ENCODE measurements at places on chromosomes 11 and 22.

GRCh38 chr11:29336727-29337575, 679.9 kb downstream of the KCNA4 start:
- DNase-seq, result peak; percentile 55

DNA sequence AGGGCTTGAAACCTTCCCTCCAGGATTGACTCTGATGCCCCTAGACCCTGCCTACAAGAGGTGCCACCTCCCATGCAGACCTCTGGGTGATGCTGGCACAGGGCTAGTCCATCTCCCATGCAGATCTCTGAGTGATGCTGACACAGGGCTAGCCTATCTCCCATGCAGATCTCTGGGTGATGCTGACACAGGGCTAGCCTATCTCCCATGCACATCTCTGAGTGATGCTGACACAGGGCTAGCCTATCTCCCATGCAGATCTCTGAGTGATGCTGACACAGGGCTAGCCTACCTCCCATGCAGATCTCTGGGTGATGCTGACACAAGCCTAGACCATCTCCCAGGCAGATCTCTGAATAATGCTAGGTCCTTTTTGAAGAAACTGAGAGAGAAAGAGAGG, 321.7 kb downstream of the NTM start:
- no peak for DNase-seq

DNA sequence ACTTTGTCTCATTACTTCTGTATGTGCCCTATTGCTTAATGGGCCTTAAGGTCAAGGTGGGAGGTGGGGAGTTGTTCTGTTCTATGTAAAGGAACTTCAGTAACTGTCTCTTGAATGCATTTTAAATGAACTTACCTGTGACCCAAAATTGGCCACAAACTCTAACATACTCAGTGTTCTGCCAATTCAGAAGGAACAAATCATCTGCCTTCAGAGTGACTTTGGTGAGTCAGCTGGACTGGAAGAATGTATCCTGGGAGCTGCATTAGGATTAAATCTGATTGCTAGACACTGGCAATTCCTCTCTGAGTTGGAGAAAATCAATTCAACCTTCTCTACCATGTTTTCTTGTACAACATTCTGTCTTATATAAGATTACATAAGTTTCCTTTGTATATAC, 1104.8 kb downstream of the DLG2 start:
- DNase-seq, result no peak

DNA sequence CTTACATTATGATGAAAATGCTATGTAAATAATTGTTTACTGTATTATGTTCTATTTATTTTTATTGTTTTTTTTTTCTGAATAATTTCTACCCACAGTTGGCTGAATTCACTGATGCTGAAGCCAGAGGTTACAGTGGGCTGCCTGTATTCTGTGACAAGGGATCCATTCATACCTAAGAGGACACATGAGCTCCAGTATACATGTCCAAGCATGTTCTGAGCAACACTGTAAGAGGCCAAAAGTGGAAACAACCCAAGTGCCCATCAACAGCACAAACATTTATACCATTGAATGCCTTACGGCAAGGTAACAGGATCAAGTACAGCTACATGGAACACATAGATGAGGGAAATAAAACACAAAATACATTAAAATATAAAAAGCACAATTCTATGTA, 1.4 kb upstream of the SRSF8 start:
- DNase-seq, result no peak

DNA sequence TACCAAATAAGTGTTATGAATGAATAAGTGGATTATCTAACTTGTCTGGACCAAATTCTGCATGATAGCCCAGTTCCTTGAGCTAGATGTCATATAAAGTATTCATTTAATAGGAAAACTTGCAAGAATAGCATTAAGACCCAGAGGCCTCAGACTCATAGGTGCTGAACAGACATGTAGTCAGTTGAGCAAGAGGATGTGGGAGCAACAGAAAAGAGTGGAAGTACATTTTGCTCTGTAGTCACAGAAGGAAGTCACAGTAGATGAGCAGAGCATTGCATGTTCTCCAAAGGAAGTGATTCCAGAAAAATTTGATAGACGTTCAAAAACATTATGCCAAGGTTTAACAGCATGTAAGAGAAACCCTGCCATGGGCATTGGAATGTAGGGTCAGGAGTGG, 9.5 kb downstream of the HOATZ start:
- DNase-seq, result no peak

DNA sequence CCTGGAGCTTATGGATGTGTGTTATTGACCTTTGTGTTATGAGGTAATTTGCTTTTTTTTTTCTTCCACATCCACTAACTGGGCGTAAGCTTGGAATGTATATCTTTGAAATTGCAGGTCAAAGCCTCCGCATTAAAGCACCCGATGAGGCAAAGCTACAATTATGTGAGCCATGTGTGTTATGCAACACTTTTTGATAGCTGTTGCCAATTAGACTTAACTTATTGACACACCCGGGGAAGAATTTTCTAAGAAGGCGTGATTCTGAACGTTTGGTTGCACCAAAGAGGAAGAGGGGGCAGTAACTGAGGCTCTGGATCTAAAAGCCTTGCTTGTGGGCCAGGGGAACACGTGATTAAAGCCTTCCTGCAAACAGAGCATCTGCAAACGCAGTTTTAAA, 610 bp upstream of the TEX12 start:
- peak; percentile 14 for DNase-seq

DNA sequence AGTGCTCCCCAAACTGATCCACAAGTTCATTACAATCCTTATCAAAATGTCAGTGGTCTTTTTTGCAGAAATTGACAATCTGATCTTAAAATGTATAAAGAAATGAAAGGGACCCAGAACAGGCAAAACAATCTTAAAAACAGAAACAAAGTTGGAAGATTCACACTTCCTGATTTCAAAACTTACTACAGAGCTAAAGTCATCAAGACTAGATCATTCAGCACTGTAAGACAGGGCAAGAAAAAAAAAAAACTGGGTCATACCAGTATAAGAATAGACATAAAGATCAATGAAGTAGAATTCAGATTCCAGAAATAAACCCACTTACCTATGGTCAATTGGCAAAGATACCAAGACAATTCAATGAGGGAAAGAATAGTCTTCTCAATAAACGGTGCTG, 4.5 kb upstream of the STK33 start:
- no peak for DNase-seq

GRCh38 chr11:128582496-128583366, 4.6 kb downstream of the ETS1 start:
- peak; percentile 89 for DNase-seq

DNA sequence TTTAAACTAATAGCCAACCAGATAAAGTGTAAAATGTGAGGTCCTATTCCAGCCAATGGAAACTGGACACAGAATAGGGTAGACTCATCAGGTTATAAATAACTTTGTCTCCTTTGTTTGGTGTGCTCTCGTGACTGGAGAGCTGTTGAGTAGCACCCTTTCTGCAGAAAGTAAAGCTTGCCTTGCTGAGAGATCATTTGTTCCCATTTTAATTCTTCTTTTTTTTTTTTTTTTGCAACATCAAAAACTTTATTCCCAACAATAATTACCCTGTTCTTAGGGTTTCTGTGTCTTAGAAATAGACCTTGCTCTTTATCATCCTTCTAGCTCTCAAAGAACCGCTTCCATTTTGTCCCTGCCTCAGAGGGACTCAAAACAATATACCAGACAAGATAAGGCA, 220.4 kb downstream of the FAM76B start:
- no peak for DNase-seq

DNA sequence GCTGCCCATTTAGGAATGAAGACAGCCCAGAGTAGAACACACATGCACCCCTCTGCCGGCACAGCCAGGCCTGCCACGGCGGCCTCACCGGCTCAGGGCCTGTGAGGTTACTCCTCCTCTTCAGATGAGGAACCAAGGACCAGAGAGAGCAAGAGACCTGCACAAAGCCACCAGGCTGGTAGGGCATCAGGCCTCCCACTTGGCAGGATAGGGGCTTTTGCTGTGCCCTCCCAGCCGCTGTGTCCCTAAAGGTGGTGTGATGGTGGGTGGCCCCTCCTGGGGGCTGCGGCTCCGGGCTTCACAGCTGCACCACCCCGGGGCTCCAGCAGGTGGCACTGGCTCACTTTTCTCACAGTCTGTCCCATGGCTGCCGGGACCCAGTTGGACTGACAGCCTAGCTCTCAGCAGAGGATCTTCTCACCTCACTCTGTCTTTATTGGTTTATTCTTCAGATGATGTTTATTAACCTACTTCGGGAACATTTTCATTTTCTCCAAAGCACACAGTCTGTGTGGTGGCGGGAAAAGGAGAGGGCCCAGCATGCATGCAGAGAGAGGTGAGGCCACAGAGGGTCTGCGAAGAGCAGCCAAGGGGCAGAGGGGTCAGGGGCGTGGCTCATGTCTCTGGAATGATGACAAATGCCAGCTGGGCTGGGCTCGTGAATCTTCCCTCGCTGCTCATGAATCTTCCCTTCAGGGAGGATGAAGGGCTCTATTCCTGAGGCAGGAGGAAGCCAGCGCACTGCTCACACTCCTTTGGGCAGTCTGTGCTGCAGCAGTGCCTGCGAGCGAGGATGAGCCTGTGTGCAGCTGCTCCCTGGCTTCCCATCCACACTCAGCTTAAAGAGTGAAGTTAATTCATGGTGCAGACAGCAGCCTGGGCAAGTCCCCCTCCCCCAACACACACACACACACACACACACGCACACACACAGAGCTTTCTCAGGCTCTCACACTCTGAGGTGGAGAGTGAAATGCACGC, 101.1 kb upstream of the PITPNB start:
- DNase-seq, result peak; percentile 77

- peak; percentile 93 for DNase-seq
Measured at GRCh38 chr11:210122-210802, 2.8 kb downstream of the RIC8A start.

GRCh38 chr11:68351450-68352275, 39.3 kb downstream of the LRP5 start:
- DNase-seq, result no peak

GRCh38 chr22:17637490-17638181, 921 bp upstream of the BCL2L13 start:
- DNase-seq, result no peak

DNA sequence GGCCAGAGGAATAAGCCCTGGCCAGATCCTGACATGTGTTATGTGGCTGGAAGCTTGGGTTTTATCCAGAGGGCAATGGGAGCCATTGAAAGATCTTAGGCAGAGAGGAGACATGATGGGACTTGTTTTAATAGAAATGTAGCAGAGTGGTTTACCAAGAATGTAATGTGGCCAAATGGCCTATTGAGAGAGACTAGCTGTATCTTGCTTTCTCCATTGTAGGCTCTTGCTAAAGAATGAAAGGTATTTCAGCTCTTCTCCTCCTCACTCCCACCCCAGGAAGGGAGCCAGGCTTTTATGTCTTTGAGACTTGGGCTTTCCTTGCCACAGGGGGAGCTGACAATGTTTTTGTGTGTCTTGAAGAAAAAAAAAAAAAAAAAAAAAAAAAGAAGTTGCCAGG, 82.3 kb downstream of the TRIM29 start:
- DNase-seq, result no peak

- DNase-seq, result no peak
Measured at GRCh38 chr11:125182573-125182972, 18.0 kb downstream of the PKNOX2 start.

DNA sequence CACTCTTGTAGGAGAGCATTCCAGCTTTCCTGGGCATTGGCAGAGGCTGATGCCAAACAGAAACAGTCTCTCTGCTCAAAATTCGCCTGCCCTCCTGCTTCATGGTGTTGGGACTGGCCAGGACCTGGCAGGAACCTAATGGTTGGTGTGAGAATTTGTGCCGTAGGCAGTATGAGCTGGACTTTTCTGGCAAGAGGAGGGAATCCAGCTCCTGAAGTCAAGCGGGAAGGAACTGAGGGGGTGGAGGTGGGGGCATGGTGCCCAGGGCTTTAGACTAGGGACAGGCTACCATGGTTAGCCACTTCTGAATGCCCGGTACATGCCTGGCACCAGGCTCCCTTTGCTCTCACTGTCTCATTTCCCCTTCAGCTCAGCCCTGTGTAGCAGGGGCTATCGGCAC, 6.9 kb upstream of the TOMM22 start:
- no peak for DNase-seq

GRCh38 chr11:130999992-131000770, 83.9 kb upstream of the SNX19 start:
- DNase-seq, result peak; percentile 95

- DNase-seq, result peak; percentile 80
Measured at GRCh38 chr11:76919887-76920746, 59.4 kb downstream of the ACER3 start.

- no peak for DNase-seq
Measured at GRCh38 chr22:37929390-37929789, 23.3 kb downstream of the MICALL1 start.

- DNase-seq, result no peak
Measured at GRCh38 chr11:63791495-63792167, 21.6 kb upstream of the SPINDOC start.

GRCh38 chr11:47987781-47988180, 7.4 kb downstream of the PTPRJ start:
- DNase-seq, result no peak

GRCh38 chr22:47748271-47748670, 985.8 kb downstream of the TBC1D22A start:
- DNase-seq, result no peak

- DNase-seq, result no peak
Measured at GRCh38 chr11:117623831-117624271, 173.2 kb downstream of the DSCAML1 start.

- no peak for DNase-seq
Measured at GRCh38 chr11:48106166-48106565, 110.4 kb upstream of the OR4B1 start.

DNA sequence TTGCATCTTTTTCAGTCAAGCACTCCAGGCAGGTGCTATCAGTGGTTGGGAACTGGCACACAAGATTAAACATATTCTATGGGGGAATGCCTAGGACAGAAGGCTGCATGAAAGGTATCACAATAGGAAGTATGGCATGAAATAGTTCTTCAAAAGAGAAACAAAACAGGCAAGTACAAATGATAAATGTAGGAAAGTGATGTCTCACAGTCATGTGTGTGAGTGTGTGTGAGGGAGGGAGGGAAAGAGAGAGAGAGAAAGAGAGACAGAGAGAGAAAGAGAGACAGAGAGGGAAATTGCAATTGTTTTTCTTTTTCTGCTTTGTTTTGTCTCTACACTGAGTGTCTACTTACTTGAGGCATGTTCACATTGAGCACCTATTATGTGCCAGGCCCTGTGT, 456.3 kb downstream of the MIAT start:
- DNase-seq, result no peak

- DNase-seq, result no peak
Measured at GRCh38 chr11:74474316-74474715, 7.0 kb upstream of the KCNE3 start.

DNA sequence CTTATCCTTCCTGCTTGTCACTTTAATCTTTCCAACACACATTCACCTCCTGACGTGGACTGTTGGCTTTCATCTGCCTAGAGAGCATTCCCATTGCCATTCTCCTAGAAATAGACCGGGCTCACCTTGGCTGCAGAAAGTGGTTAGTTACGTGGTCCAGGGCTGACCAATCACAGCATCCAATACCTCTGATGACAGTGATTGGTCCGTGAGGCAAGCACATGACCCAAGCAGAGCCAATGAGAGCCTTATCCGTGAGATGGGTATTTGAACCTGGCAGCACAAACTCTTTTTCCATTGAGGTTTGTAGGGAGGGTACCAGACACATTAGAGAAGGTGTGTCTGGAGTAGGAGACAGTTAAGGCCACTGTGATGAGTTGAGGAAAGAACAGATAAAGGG, 85.8 kb downstream of the MIAT start:
- no peak for DNase-seq

- no peak for DNase-seq
Measured at GRCh38 chr11:61000426-61000825, 28.9 kb downstream of the CD6 start.

GRCh38 chr11:10398525-10398924, 56.5 kb upstream of the AMPD3 start:
- DNase-seq, result peak; percentile 84

Measured in EL (cell line).